ENCODE measurements at places on chromosomes 16 and 17.

- DNase-seq: no peak
Measured at GRCh38 chr17:17761894-17762743, 74.7 kb downstream of the SREBF1 start.

- DNase-seq: no peak
Measured at GRCh38 chr16:84234321-84235241, 5.2 kb downstream of the KCNG4 start.

- DNase-seq: no peak
Measured at GRCh38 chr16:11097094-11097786, 152.9 kb downstream of the CLEC16A start.

DNA sequence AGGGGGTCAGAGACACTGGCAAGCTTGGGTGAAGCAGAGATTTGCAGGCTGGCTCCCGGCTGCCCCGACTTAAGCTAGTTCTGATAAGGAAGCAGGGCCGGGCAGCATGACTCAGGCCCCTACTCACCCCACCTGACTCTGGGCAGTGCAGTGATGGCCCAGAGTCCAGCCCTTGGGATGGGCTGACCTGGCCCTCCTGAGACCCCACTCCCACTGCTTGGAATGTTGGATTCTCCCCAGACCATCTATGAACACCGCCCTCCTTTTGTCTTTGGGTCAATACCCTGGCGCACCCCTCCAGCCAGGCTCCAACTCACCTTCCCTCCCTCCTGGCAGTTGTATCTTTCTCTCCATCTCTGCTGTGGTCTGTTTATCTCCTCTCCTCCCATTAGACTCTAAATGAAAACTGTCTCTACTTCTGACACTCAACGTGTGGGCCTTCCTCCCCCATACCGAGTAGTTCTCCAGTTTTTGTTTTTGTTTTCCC lies 21.0 kb downstream of the LGALS3BP start:
- DNase-seq: no peak

DNA sequence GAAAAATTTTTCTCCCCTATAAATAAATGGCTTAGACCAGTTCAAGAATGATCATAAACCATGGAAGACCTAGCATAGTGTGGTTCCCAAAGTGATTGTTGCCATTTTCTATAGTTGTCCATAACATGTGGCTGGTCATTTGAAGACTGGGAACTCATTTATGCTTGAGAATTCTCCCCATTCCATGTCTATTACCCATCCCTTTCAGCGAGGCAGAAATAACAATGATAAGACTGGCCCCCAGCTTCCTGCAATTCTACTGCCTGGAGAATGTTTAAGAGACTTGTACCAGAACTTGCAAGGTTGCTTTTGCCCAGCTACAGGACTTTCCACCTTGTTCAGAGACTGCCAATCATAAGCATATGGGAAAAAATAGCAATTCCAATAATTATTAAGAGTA lies 146.5 kb upstream of the CDH11 start:
- no peak for DNase-seq

GRCh38 chr16:25877103-25877502 lies 185.3 kb downstream of the HS3ST4 start:
- DNase-seq: no peak

DNA sequence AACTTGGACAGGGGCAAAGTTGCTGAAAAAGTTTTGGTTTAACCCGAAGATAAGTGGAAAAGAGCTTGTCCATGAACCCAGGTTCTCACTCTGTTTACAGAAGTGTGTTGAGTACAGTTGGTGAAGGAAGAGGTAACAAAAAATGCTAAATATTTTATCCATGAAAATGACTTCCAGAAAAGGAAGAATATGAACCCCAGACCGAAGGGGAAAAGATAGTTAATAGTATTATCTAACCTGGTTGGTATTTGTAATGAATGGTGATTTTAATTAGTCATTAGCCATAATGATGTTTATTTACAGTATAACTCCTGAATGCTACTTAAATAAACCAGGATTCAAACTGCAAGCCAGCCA lies 574 bp upstream of the TMEM106A start:
- no peak for DNase-seq

DNA sequence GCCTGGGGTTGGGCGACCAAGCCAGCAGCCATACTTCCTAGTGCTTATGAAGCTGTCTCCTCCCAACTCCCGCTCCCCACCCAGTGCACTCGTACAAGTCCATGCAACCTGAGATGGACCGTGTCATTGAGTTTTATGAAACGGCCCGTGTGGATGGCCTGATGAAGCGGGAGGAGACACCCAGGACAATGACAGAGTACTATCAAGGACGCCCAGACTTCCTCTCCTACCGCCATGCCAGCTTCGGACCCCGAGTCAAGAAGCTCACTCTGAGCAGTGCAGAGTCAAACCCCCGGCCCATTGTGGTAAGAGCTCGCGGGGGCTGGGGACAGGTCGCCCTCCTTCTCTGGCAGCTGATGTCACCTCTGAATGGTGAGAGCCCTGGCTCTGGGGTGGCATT lies 11.0 kb upstream of the KATNB1 start:
- DNase-seq: no peak

GRCh38 chr17:44039829-44040635 lies 25.3 kb upstream of the TMEM101 start:
- DNase-seq: no peak

- no peak for DNase-seq
Measured at GRCh38 chr16:49854796-49855203, 1.1 kb downstream of the ZNF423 start.

DNA sequence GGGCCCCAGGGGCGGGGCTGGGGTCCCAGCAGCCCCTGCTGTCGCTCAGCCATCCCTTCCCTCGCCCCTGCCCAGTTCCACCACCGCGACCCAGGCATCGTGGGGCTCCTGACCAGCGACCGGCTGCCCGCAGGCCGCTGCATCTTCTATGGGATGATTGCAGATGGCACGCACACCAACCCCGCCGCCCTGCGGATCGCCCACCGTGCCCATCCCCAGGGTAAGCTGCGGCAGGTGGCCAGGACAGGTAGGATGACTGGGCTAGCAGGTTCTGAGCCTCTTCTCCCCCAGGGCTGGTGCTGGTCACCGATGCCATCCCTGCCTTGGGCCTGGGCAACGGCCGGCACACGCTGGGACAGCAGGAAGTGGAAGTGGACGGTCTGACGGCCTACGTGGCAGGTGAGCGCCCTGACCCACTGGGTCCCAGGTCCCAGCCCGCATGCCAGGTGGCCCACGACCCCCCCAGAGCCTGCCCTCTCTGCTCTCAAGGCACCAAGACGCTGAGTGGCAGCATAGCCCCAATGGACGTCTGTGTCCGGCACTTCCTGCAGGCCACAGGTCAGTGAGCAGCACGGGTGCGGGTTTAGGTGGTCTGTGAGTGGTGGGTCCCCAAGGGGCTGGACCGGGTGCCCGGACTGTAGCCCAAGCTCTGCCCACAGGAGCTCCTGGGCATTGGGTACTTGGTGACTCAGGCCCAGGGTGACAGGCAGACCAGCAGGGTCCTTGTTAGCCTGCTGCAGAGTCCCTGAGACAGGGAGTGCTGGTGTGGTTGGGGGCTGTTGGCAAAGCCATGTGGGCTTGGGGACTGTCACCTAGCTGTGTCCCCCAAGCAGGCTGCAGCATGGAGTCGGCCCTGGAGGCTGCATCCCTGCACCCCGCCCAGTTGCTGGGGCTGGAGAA lies 2.8 kb downstream of the CEMP1 start:
- DNase-seq: no peak

All from stimulated activated CD4-positive, alpha-beta T cell treated with anti-CD3 and anti-CD28 coated beads, Interleukin-1b, Interleukin-23, amount 100 ng/mL, for 1 hour (primary cell).